ENCODE measurements at places on chromosomes 1 and 21.

- no peak for DNase-seq
These were observed 106.6 kb upstream of the BARHL2 start for GRCh38 chr1:90823686-90824085.

DNA sequence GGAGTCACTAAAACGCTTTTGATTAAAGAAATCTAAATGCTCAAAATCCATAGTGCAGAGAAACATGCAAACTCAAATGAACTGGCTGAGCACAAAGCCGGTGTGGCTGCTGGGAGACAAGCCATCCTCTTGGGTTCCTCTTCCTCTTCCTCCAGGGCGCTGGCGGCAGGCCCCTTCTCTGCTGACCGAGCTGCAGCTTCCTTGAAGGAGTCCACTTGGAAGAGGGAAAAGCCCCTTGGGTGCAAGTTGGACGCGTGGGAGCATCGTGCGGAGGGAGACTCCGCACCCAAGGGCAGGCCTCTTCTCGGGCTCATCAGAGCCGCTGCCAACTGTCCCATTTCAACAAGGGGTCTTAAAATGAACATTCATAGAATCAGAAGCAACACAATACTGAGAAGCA lies 7.9 kb downstream of the CCNL2 start:
- no peak for DNase-seq

GRCh38 chr1:3061566-3061965 lies 7.4 kb upstream of the PRDM16 start:
- no peak for DNase-seq

- DNase-seq = peak; percentile 83
These were observed 5.7 kb downstream of the LRRC71 start for GRCh38 chr1:156926175-156926574.

GRCh38 chr1:217482356-217483102 lies 148.4 kb downstream of the GPATCH2 start:
- peak; percentile 79 for DNase-seq

DNA sequence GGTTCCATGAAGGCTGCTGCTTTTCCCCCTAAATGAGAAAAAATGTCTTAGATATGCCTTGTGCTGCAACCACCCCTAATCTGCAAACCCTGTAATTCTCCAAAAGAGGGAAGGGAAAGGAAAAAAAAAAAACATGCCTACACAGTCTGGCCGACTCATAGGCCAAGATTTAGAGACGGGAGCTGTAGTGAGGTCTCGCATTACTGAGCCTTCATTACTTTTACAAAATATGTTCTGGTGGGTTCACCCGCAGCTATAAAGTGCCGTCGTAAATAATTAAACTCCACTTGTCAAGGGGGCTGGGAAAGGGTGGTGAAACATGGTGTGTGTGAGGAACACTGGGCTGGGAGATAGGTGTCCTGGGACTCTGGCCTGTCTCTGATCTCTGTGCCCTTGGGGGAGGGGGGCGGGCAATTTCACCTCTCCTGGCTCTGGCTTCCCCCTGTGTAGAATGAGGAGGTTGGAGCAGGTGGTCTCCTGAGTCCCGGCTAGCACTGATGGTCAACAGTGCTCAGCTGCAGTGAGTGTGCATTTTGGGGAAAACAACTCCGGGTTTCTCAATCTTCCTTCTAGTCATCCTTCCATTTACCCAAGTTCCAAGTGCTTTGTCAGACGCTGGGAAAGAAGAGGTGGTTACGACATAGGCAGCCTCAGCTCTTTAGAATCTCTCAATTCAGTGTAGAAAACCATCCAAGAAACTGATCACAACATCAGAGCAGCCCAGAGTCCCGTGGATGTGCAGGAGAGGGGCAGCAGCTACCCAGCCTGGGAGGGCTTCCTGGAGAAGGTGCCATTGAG lies 82.3 kb downstream of the ACTL8 start:
- no peak for DNase-seq

- no peak for DNase-seq
These were observed 916 bp downstream of the F3 start for GRCh38 chr1:94540440-94541245.
